ENCODE measurements at places on chromosomes 12 and 14. TPM values are rescaled to one million over a fixed set of nuclear protein-coding genes. Genes with fewer than 3 reads are reported as not detected.

DNA sequence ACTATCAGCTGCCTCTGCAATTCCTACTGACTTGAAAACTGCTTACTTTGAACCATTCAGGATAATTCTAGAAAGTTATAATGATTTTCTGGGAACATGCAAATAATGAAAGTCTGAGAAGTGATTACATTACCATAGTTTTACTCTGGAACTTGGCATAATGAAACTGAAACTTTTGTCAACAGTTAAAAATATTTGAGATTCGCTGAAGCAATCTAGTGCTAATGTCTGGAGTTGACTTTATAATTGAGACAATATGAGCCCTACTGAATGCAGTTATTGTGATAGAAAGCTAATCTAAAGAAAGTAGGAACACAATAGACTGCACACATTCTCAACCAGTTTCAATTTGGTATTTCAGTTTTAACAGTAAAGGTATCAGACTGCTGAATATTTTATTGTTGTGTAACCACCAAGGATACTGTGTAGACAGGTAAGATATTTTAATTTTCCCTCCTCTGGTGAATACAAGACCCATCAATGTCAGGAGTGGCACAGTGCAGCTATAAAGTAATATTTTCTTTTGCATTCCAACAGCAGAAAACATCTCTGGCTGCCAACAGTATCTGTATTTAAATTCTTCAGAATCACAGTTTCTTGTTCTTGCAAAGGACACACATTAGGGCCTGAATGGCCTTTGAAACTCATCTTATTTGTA lies 483.5 kb downstream of the ATP23 start:
- no peak for DNase-seq

DNA sequence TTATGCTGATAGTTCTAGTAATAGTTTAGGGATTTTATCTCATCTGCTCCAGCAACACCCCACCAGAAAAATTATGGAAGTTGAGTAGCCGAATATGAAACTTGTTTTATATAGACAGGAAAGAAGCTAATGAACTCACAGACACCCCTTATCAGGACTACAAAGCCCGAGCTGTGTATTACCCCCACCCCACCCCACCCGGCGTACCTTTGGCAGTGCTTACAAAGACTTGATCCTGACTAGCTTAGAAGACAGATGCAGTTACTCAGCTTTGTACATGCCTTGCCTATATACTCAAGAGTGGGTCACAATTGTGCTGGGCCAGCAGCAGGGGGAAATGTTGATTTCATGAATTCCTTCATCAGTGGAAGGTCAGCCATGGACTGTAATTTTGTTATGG lies 22.4 kb downstream of the PROX2 start:
- no peak for DNase-seq

DNA sequence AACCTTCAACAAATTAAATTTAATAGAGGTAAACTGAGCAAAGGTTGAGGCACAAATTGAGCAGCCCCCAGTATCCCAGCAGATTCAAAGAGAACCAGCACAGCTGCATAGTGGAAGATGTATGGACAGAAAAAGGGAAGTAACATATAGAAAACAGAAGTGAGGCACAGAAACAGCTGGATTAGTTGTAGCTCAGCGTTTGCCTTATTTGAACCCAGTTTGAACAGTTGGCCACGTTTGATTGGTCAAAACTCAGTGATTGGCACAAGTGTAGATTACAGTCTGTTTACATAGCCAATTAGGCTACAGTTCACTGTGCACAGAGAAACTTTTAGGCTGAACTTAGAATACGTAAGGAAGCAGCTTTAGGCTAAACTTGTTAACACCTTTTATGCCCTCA lies 315.5 kb downstream of the RMST start:
- DNase-seq = no peak

DNA sequence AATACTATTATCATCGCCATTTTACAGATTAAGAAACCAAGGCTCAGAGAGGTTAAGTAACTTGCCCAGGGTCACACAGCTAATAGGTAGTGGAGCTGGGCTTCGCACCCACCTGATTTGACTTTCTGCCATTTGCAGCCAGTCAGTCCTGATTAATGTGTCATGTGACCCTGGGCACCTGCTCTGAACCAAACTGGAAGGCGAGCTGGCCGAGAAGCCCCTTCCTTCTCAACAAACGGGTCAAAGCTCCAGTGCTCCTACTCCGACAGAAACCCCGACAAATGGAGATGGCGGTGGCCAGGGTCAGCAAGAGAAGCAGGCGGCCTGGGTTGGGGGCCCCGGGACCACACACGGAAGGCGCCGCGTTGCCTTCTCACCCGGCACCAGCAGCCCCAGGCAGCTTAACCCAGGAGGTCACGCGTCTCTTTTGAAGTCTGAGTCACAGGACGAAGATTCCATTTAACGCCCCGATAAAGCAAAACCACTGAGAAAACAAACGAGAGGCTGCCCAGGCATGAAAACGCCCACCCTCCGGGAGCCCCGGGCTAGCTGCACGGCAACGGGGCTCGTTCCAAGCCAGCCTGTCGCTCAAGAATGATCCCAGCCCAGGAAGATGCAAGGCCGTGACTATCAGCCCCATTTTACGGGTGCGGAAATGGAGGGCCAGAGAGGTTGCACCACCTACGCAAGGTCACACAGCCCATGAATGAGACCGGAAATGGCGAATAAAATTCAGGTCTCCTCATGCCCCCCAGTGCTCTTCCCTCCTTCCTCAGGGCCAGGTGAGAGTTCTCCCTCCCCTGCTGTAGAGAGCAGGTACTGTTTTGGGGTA lies 124.8 kb downstream of the SCARB1 start:
- DNase-seq = no peak

- no peak for DNase-seq
These were observed 426.4 kb downstream of the TMEM121 start for GRCh38 chr14:105952826-105953225.

DNA sequence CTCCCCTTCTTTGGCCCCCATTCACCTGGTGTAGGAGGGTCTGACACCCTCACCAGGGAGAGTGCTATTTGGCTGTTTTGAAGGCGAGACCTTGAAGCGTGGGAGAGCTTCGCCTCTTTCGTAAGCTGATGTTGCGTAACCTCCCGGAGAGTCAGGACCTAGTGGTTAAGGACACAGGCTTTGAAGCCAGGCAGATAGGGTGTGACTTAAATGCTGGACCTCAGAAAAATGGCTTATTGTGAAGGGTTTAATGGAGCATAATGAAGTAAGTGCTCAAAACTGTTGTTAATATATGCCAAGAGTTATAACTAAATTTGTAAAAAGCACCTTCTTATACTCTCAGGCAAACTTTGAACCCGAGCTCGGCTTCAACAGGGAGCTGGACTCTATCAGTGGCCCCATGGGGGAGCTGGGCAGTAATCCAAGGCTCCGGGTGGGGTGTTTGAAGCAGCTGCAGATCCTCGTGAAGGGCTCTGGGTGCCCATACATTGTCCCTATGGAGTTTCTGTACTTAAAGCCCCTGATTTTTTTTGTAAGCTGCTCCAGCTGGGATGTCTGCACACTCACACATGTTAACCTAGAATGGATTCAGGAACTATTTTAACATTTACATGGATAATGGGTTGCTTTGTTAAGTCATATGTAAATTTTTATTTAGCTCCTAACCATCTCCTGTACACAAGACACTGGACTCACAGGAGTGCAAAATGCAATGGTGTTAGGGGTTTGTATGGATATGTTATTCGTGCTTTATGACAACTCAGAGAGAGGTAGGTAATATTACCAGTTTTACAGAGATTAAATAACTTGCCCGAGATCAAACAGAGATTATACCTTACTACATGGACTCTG lies 26.0 kb downstream of the PPFIBP1 start:
- DNase-seq = peak; percentile 23

- no peak for DNase-seq
These were observed 4.1 kb downstream of the C14orf180 start for GRCh38 chr14:104583424-104584306.

DNA sequence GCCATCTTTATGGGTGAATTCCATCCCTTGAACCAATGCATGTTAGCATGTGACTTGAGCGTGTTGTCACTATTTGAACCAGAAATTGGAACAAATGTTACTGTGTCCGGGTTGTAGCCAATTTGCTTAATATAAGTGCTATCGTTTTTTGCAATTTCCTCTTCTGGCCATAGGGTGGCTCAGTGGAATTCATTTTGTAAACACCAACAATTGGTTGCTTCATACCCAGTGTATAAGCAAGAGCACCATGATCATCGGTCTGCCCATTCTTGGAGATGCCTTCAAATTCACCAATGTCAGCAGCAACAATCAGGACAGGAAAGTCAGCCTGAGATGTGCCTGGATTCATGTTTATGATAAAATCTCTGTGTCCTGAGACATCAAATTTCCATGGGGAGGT lies 5.0 kb upstream of the NEDD1 start:
- DNase-seq = no peak

- peak; percentile 18 for DNase-seq
These were observed 76.6 kb downstream of the TUNAR start for GRCh38 chr14:95953111-95953724.

DNA sequence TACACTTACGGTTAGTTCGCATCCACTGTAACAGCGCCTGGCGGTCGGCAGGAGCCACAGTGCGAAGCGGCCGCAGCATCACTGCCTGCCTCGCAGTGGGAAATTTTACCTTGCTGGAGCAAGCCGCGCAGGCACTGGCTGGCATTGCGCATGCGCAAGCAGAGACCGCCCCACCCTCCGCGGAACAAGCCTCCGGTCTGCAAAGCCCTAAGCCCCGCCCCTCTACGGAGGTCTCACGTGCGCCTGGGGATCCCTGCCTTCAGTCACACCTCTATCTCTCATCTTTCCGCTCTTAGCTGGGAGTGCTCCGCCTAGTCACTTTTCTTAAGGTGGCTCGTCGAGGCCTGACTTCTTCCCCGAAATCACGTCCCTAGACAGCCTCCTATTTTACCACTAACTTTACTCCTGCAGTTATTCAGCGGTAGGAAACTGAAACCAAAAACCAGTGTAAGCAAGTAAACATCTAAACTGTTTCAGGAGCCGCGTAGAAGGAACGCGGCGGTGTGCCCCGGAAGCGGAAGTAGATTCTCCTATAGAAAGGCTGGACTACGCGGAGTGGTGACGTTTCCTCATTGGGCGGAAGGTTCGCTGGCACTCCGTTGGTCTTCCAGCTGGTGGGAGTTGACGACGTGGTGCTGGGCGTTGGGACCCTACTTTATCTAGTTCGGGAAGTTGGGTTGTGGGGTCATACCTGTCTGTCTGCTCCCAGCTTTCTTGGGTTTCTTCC lies at the start of gene SRP54:
Gene SRP54 (plus strand): TSS at position 572 of the 727 bp plus-strand sequence. CDS start 13,718 bp downstream, outside the sequence.
- peak; percentile 100 for DNase-seq

- no peak for DNase-seq
These were observed 14.0 kb upstream of the C1S start for GRCh38 chr12:7046383-7047105.

DNA sequence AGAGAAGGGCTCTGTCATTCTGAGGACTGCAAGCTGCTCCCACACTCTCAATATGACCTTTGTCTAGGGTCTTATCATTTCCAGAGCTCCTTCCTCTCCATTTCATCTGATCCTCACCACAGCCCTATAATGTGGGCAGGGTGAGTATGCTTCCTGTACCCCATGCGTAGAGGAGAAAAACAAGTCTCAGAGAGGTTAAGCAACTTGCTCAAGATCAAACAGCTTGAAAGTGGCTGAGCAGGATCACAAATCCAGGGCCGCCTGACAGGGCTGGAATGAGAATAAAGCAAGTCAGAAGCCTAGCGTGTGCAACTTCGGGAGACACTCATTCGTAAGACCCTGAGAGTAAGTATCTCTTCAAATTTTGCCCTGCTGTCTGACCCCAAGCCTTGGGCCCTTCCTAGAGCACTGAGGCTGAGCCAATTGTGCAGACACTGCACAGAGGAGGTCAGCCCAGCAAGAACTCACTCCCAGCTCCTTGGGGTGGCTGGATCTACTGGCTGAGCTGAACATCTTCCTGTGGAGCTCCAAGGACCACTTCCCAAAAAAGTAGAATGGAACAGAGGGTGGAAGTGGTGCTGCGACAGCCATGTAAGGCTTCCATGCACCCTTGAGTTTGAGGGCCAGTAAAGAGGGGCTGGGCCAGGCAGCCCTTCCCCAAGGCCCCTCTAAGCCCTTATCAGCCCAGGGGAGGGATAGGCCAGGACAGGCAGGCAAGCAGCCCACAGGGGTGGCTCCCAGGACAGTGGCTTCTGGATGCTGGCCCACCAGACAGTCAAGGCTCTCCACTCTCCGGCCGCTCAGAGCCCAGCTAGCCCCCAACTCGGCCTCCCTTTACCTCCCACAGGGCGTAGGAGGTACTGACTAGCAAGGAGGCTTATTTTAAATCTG lies 10.5 kb downstream of the ZFP36L1 start:
- no peak for DNase-seq

GRCh38 chr14:39547845-39548244 lies 115.6 kb upstream of the FBXO33 start:
- no peak for DNase-seq

DNA sequence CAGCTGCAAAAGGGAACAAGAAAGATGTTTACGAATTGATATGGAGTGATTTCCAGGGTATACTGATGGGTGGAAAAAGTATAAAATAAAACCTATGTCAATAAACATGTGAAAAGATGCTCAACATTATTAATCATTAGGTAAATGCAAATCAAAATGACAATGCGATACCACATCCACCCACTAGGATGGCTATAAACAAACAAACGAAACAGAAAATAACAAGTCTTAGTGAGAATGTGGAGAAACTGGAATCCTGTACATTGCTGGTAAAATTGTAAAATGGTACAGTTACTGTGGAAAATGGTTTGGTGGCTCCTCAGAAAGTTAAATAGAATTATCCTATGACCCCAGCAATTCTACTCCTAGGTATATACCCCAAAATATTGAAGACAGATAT lies 9.5 kb upstream of the BEST3 start:
- DNase-seq = no peak

- DNase-seq = no peak
These were observed 404.8 kb downstream of the ATP23 start for GRCh38 chr12:58346032-58346632.

DNA sequence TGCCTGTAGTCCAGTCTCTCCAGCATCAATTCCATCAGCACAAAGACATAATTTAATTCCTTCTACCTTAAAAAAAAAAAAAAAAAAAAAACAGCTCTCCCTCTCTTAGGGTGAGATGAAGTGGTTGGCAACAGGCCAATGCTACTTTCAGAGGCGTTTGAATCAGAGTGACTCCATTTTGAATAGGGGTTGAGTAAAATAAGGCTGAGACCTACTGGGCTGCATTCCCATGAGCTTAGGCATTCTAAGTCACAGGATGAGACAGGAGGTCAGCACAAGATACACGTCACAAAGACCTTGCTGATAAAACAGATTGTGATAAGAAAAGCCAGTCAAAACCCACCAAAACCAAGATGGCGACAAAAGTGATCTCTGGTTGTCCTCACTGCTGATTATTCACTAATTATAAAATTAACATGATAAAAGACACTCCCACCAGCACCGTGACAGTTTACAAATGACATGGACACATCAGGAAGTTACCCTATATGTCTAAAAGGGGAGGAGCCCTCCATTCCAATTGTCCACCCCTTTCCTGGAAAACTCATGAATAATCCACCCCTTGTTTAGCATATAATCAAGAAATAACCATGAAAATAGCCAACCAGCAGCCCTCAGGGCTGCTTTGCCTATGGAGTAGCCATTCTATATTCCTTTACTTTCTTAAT lies 6.9 kb upstream of the TCL1B start:
- DNase-seq = no peak

TOMM20L gene
- not detected for total RNA-seq

KRT4 gene
- not detected for total RNA-seq

LIN7A gene
- total RNA-seq = 8.6 TPM

CD27 gene
- total RNA-seq = 0.34 TPM

RDH12 gene
- total RNA-seq = 0.55 TPM

RFX4 gene
- 0.14 TPM for total RNA-seq

GPRC5A gene
- total RNA-seq = 1.3 TPM

SSTR1 gene
- total RNA-seq = 1.9 TPM

KLRK1 gene
- 0.15 TPM for total RNA-seq

CLEC4A gene
- not detected for total RNA-seq

TMEM132C gene
- total RNA-seq = not detected

HOXC10 gene
- not detected for total RNA-seq

All from WTC11 (cell line).